ENCODE measurements at places on chromosomes 11 and 22. TPM values are rescaled to one million over a fixed set of nuclear protein-coding genes. Genes with fewer than 3 reads are reported as not detected.

CDC42EP1 gene
- 17.5 TPM for total RNA-seq

GLYAT gene
- not detected for total RNA-seq

TTC28 gene
- 2.4 TPM for total RNA-seq

CYP2R1 gene
- total RNA-seq, result 16.4 TPM

VSIG10L2 gene
- not detected for total RNA-seq

MRGPRG gene
- not detected for total RNA-seq

GVQW3 gene
- 0.56 TPM for total RNA-seq

CCDC82 gene
- 17.9 TPM for total RNA-seq

SYT13 gene
- 0.33 TPM for total RNA-seq

CARD18 gene
- total RNA-seq, result 3.5 TPM

DDX10 gene
- total RNA-seq, result 12.8 TPM

NLRP10 gene
- 9.2 TPM for total RNA-seq

SIPA1 gene
- 13.2 TPM for total RNA-seq

GUCD1 gene
- total RNA-seq, result 60.9 TPM

UBQLNL gene
- total RNA-seq, result not detected

PLEKHB1 gene
- total RNA-seq, result 4.0 TPM

EML3 gene
- 37.5 TPM for total RNA-seq
